AG08395 (cell line): ENCODE measurements at places on chromosomes 2 and 18.

DNA sequence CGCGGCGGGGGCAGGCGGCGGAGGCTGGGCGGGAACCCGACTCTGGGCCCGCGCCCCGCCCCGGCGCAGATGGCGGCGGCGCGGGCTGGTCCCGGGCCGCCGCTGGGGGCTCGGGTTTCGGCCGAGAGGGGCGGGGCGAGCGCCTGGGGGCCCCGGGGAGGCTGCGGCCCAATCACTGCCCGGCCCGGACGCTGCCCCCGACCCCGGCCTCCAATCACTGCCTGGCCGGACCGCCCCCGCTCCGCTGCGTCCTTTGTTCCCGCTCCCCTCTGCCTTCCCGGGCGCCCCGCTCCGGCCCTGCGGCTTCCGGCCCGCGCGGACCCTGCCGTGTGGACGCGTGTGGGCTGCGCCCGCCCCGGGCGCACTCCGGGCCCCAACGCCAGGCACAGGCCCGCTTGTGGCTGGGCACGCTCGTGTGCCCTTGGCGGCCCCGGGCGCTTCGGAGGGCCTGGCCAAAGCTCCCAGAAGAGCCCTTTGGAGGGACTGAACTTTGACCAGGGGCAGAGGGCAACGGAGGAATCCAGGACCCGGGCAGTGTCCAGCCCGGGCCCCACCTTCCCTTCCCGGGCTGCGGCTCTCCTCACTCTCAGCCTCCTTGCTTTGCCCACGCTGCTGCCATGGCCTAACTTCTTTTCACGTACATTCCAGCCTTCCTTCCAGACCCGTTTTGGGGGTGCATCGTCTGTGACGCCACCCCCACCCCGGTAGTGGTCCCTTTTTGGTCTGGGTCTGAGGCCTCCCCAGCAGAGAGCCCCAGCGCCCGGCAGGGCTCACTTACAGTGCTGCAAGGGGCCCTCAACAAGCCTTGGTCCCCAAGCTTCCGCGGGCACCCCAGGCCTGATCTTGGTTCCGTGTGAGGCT, 27.1 kb upstream of the PTMA start:
- DNase-seq, result peak; percentile 96

DNA sequence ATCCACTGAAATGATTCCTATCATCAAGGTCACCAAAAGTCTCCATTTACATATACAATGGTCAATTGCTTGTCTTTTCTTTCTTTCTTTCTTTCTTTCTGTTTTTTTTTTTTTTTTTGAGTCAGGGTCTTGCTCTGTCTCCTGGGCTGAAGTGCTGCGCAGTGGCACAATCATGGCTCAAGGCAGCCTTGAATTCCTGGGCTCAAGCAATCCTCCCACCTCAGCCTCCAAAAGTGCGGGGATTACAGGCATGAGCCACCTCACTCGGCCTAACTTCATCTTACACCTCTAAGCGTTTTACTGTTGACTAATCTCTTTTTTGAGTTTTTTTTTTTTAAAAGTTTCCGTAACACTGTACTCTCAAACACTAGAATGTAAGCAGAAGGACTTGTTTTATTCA, 867 bp downstream of the SF3B6 start:
- DNase-seq, result no peak

DNA sequence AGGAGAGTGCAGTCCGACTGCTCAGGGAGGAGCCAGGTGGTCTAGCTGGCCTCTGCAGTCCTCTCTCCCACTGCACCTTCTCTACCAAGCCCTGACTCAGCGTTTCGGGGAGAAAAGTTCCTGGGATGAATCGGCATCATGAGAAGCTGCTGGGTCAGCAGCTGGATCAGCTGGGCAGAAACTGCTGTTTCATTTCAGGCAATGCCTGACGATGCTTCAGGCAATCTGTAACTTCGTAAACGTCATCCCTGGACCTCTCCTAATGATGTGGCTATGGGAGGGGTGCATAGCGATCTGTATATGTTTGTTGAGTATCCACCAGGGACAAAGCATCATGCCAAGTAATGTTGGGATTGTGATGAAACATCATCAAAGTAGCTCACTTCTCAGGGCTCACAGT, 20.7 kb downstream of the LIPG start:
- no peak for DNase-seq

DNA sequence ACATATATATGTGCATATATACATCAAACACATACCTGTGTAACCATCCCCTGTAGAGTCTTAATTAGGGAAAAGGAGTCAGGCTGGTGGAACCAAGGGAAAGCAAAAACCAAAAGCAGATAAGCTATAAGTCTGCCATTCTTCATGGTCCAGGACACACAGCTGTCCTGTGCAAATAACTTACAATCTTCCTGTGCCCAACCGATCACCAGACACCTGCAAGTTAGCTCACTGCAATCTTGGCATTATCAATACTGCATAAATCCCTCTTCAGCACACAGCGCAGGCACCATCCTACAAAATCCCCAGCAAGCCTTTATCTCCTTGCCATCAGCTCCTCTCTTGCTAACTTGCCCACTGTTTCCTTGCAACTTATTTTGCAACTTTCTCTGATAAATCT, 60.8 kb upstream of the DYNAP start:
- DNase-seq, result no peak

GRCh38 chr2:71463342-71463654, 9.9 kb downstream of the DYSF start:
- no peak for DNase-seq

GRCh38 chr2:241507430-241508239, 749 bp downstream of the STK25 start:
- DNase-seq, result peak; percentile 59

GRCh38 chr2:239402666-239403065, 1.8 kb upstream of the HDAC4 start:
- DNase-seq, result no peak

- DNase-seq, result no peak
Observed at GRCh38 chr2:15023221-15023620, 390.7 kb downstream of the LRATD1 start.

- DNase-seq, result no peak
Observed at GRCh38 chr2:170076189-170076588, 101.8 kb upstream of the MYO3B start.

DNA sequence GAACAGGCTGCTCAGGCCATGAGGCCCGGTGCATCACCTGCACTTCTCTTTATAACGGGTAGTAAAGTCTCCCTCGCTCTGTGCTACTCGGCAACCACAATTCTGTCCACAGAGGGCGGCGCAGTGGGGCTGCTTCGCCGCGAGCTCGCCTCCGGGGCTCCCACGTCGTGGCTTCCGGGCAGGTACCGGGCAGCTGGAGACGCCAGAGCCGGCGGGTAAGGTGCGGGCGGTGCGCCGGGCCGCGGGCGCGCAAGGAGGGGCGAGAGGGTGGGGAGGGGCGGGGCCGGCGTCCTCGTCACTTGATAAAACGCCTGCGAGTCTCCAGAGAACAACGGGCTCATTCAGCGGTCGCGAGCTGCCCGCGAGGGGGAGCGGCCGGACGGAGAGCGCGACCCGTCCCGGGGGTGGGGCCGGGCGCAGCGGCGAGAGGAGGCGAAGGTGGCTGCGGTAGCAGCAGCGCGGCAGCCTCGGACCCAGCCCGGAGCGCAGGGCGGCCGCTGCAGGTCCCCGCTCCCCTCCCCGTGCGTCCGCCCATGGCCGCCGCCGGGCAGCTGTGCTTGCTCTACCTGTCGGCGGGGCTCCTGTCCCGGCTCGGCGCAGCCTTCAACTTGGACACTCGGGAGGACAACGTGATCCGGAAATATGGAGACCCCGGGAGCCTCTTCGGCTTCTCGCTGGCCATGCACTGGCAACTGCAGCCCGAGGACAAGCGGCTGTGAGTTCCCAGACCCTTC, at the start of gene ITGA6:
Gene ITGA6, plus strand, starts transcription at position 331 of the 734 bp plus-strand sequence.
- DNase-seq, result peak; percentile 66

DNA sequence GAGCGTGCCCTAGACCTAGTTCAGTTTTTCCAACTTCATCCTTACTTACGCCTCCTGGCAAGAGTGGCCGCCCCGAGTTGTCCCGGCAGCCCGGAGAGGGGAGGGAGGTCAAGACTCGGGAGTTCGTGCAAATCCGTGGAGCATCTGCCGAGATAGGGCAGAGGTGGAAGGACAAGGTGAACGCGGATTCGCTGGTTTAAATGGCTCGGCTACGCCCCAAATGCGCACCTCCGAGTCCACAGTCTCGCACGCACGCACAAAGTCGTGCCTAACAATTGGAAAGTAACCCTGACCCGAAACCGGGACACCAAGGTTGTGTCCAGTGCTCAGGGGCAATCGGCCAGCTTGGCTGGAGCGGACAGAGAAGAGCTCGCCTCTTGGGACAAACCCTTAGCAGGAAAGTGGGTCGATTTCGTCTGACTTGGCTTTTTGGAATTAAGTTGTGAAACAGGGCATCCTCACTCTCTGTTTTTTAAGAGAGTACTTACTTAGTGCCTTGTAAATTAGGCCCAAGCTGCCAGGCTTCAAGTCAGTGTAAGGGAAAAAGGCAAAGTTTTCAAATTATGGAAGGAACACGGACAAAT, 726 bp upstream of the SS18 start:
- no peak for DNase-seq

GRCh38 chr2:150046810-150047209, 440.7 kb downstream of the RND3 start:
- DNase-seq, result peak; percentile 7

DNA sequence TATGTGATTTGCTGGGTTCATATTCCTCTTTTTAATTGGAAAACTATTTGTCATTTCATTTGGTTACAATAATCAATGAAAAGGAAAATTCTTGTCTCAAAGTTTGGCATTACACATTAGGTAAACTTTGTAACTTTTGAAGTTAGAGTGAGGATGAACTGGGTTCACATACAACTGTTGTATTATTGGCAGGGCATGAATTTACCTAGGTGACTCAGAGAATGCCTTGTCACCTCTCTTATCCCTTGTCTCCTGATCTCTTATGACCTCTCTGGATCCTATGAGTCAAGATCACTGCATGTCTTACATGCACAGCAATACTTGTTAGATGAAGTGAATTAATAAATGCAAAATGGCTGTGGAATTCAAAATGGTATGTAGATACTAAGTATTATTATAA, 563.4 kb upstream of the GCFC2 start:
- no peak for DNase-seq

GRCh38 chr18:77068321-77069312, 64.0 kb downstream of the MBP start:
- no peak for DNase-seq

GRCh38 chr2:174635015-174635593, 37.5 kb upstream of the WIPF1 start:
- DNase-seq, result no peak

DNA sequence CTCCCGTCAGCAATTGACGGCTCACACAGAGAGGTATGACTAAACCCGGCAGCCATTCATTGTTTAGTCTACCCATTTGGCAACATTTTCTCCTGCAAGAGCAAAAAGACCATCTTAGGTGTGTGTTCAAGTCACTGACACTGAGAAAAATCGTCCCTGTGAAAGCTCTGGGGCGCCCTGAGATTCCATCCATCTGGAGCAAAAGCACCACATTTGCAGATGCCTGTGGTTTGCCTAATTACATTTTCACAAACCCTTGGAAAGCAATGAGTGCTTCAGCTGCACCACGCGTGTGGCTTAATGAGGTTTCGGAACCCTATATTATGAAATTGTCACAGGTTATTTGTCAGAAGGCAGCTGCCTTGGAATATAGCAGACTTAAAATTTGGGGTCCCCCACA, 110.7 kb upstream of the PTPRM start:
- no peak for DNase-seq

GRCh38 chr18:3914109-3914508, 464.1 kb downstream of the TGIF1 start:
- no peak for DNase-seq

DNA sequence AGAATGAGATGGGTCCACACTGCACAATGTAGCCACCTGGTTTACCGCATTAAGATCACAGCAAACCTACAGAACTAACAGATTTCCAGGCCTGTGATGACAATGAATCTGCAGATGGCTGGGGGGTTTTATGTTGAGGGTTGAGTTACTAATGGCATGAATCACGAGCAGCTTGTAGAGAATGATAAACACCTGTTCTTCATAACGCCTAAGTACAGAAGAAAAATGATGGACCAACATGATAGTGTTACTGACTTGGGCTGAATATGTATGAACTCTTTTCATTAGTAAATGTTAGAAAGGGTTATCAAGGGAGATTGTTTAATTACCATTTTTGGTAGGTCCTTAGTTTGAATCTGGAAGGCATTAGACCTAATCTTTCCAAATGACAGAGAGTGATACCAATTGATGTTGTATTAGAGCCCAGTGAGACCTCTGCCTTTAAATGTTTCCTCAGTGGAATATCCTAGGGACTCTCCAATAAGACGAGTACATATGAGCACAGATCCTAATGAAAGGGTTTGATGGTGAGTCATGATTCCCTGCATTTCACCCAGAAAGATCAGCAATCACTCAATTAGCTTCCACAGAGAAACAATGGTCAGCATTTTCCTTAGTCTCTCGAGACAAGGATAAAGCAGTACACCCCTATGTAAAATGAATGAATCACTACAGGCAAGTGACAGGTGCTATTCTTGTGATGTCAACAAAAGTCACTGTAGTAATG, 243.8 kb downstream of the DLGAP1 start:
- no peak for DNase-seq

- DNase-seq, result no peak
Observed at GRCh38 chr2:44866152-44866551, 75.3 kb upstream of the SIX3 start.

GRCh38 chr2:211928201-211928600, 610.4 kb downstream of the ERBB4 start:
- DNase-seq, result no peak

GRCh38 chr18:39550701-39551100, 1985.1 kb upstream of the CELF4 start:
- no peak for DNase-seq

GRCh38 chr2:111100087-111100764, 20.5 kb upstream of the BCL2L11 start:
- no peak for DNase-seq

- peak; percentile 43 for DNase-seq
Observed at GRCh38 chr2:235494716-235495372, 1.0 kb downstream of the AGAP1 start.

GRCh38 chr2:73825408-73825807, 3.4 kb upstream of the STAMBP start:
- DNase-seq, result no peak

- DNase-seq, result no peak
Observed at GRCh38 chr2:65393046-65393445, 39.4 kb downstream of the SPRED2 start.
